SK-N-SH (cell line): ENCODE measurements at places on chromosomes 7 and 10. TPM values are rescaled to one million over a fixed set of nuclear protein-coding genes. Genes with fewer than 3 reads are reported as not detected.

MUC3A gene
- 0.03 and 0.11 TPM in 2 replicates for polyA plus RNA-seq

ZNF727 gene
- not detected in 2 replicates for polyA plus RNA-seq

CCDC6 gene
- 10.8 and 12.7 TPM in 2 replicates for polyA plus RNA-seq

CAMK2B gene
- polyA plus RNA-seq = 0.10 and 0.20 TPM in 2 replicates

SFTPD gene
- 0.03 TPM in 1 of 2 replicates, not detected in the other for polyA plus RNA-seq

GRM3 gene
- not detected in 2 replicates for polyA plus RNA-seq
